ENCODE measurements at places on chromosomes 1 and 21.

DNA sequence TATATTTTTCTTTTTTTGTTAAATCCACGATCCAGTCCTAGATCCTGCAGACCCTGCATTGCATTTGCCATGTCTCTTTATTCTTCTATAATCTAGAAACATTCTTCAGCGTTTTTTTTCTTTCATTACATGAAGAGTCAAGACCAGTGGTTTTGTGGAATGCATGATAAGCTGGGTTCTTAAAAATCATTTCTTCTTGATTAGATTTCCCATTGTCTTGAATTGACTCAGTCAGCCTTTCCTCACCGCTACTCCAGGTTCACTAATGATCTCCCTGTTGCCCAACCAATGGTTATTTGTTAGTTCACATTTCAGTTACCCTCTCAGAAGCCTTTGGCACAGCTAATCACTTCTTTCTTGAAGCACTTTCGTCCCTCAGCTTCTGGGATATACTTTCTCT is 25.2 kb downstream of the CHD1L start:
- no peak for DNase-seq

DNA sequence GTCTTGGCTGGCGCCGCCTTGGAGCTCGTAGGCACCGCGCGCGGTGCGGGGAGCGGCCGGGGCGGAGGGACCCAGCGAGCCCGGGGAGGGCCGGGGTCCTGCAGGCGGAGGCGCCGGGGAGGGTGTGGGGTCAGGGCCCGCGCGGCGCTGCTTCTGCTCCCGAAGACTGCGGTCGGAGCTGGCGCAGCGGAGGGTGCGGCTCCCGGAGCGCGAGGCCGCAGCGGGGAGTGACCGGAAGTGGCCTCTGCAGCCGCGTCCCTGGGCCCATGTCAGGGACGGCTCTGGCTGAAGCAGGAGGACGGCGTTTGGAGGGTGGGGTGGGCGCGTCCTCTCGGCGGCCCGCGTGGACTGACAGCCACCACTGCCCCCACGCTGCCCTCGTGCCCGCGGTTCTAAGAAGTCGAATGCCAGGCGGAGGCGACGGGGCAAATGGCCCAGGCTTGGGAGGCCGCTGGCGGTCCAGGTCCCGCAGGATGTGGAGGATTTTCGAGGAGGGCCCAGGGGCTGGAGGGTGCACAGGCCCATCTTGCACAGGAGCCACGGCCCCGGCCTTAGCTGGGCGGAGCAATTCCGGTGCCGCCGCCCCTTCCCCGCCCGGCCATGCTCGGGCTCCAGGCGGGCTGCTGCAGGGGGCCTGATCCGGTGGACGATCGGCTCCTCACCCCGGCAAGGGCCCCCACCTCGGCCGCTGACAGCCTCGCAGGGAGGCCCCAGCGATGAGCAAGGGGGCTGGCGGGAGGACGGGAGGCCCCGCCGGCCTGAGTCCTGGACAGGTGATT is 7.7 kb upstream of the ZNF669 start:
- peak; percentile 83 for DNase-seq

DNA sequence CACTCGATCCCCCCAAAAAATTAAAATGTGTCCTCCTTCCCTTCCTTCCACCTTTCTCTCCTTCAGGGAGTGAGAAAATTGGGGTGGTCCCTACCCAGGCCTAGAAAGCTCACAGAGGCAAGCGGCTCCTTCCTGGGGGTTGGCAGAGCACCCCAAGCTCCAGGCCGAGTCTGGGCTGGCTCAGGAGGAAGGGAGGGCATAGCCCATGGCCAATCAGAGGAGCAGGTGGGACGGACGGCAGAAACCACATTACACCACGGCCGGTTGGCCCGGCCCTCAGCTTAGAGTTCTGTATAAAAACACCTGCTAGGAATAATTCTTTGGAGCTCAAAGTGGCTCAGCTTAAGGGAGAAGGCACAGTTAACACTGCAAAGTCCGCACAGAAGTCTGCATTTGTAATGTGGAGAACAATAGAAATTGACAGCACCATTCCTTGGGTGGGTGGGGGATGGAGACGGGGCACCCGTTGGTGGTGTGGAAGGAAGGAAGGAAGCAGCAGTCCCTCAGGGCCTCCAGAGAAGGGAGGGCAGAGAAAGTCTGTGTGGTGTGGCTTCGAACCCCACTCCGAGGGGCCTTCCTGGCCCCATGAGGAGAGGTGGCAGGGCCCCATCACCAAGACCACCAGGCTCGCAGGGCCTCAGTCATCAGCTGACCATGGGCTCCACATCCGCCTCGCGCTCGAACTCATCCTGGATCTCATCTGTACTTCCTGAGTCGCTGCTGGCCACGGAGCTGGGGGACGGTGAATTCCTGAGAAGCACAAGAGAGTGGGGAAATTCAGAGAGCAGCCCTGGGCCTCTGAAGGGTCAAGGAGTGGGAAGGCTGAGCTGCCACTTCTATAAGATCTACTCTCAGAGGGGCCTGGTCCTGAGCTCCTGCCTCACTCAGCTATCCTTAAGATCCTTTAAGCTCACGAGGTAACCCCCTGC is 5.8 kb upstream of the ALDH4A1 start:
- no peak for DNase-seq

DNA sequence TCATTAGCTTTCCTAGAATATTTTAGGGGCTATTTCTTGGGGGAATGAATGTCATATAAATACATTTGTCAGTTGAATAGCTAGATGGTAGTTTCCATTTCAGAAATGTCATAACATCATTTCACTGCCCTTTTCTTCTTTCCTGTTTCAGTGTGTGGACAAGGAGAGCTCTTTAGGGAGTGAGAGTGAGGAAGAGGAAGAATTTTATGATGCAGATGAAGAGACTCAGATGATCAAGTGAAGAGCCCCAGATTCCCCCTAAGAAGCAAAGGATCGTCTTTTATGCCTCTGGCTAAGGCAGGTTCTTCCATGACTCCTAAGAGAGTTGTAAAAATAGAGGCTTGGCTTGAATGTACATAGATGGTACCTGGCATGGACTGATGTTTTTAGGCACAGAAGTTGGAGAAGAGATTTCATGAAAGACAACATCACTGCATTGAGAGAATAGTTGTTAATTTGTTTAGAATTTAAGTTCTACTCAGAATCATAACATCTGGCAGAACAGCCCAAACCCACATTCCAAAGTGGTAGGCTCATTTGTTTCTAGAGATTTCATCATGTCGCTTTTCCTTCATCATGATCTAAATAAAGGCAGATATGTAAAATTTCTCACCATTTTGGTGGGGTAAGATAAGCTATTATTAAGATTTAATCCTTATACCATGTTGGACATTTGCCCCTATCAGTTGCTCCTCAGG is 44.2 kb upstream of the MAB21L3 start:
- DNase-seq, result no peak

GRCh38 chr1:3012456-3013291 is 8.6 kb upstream of the ACTRT2 start:
- DNase-seq, result peak; percentile 70

- peak; percentile 76 for DNase-seq
Observed at GRCh38 chr1:36155408-36156328, at the start of gene MAP7D1. TSS of gene MAP7D1 (plus strand) at chr1:36156160. CDS start at chr1:36156418, 258 bp downstream.

GRCh38 chr1:110059133-110059863 is 11.2 kb downstream of the ALX3 start:
- DNase-seq, result no peak

- DNase-seq, result no peak
Observed at GRCh38 chr1:84410328-84411095, 12.2 kb downstream of the DNASE2B start.

- DNase-seq, result peak; percentile 90
Observed at GRCh38 chr1:74964508-74965102, 169.6 kb upstream of the LHX8 start.

GRCh38 chr1:225508538-225509375 is 80.9 kb upstream of the LBR start:
- DNase-seq, result no peak

- no peak for DNase-seq
Observed at GRCh38 chr1:166378805-166379204, 212.0 kb upstream of the FAM78B start.

DNA sequence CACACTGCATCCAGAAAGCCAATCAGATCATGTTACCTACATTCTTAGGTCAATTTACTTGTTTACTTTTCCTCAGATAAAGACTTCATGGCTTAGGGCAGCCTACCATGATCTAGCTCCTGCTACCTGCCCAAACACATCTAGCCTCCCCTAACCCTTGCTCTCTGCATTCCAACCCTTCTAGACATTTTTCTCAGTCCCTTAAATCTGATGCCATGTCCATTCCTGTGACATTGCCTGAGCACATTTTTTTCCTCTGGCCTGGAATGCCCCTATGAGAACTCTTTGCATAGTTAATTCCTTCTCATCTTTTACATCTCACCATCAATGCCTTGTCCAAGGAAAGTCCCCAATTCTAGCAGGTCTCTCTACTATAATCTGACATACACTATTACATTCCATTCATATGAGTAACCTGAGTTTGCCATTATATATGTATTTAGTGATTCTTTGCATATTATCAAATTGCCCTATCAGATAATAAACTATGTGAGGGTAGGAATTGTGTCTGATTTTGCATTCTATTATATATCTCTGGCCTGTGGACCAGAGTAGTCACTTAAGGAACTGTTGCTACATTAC is 166.9 kb downstream of the COL11A1 start:
- no peak for DNase-seq

DNA sequence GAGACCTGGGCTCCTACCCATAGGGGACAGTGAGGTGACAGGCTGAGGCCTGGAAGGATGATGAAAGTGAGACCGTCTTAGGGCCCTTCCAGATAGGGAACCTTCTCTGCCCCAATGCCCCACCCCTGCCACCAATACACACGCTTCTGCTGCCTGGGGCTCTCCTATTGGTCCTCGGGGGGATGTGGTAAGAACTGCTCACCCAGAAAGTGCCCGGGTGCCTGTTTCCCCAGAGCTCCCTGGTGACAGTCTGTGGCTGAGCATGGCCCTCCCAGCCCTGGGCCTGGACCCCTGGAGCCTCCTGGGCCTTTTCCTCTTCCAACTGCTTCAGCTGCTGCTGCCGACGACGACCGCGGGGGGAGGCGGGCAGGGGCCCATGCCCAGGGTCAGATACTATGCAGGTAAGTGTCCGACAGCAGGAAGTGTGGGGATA is 948 bp downstream of the SEMA4A start:
- no peak for DNase-seq

DNA sequence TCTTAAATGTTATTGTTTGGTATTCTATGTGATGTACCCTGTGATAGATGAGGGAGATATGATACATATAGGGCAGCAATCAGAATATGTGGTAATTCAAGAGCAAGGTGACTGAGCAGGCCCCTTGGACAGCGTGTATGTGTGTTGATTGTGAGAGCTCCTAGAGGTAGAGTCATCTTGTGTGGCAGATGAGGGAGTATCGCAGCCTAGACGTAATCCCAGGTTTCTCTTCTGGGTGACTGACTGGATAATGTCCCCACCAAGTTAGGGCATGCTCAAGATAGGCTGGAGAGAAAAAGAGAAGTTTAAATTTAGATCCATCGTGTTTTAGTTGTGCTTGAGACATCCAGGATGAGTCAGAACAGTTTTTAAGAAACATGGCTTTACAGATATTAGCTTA is 185.3 kb downstream of the ZP4 start:
- DNase-seq, result no peak

GRCh38 chr1:113783254-113784103 is 24.2 kb upstream of the PHTF1 start:
- no peak for DNase-seq

DNA sequence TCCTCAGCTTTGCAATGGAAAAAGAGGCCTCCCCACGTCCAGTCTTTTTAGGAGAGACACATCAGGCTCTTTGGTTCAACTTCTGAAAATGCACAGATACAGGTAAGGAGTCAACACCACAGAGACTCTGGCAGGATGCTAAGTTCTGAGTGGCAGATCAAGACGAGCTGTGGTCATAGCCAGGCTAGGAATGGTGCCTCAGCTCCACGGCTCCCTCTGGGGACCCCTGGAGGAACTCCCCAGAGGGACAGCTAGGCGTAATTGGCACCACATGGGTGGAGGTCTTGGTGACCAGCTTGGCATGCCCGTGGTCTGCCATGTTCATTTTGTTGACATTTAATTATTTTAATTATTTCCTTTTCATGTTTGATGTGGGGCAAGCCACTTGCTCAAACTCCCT is 206.1 kb downstream of the KAZN start:
- DNase-seq, result peak; percentile 45

GRCh38 chr1:244665771-244666217 is 12.9 kb downstream of the DESI2 start:
- no peak for DNase-seq

DNA sequence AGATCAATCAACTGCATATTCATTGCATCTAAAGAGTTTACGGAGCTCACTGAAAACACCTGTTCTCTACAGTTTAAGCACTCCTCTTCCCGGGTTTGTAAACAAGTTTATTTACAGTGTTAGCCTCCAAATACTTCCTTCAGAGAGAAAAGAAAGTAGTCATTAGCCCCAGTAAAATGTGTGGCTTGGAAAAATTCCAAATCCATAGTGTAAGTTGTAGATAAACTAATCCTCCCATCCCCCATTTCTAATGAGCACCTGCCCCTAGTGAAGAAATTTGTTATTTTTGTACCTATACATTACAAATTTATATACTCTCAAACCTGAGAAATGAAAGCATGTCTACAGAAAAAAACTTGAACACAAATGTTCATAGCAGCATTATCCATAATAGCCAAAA is 21.9 kb downstream of the PUM1 start:
- DNase-seq, result no peak

DNA sequence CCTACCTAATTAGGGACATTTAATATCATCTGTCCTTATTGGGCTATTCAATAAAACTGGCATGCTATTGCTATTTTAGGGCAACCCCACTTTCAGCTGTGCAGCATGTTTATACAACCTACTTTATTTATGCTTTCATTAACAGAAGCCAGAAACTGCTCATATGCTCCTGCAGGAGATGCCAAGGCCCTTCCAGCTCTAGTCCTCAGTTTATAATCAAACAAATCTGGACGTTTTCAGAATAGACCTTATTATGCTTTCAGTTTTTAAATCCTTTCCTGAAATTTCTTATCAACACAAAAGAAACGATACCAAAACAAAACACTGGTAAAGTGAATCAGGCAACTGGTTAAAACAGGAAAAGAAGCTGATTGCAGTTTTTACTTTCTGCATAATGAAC is 53.2 kb downstream of the PTGS2 start:
- DNase-seq, result no peak

- no peak for DNase-seq
Observed at GRCh38 chr1:226397011-226397926, 10.6 kb downstream of the PARP1 start.

DNA sequence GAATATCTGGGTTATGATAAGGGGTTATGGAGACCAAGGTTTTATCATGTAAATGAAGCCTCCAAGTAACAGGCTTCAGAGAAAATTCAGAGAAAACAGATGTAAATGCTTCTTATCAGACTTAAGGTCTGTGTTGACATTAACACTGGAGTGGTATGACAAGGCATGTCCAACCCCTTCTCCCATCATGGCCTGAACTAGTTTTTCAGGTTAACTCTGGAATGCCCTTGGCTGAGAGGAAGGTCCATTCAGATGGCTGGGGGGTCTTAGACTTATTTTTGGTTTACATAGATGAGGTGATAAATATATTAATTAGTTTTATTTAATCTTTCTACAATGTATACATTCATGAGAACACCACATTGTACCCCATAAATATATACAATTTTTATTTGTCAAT is 399.6 kb downstream of the TBX15 start:
- DNase-seq, result no peak

- DNase-seq, result no peak
Observed at GRCh38 chr1:164524810-164525209, 34.2 kb upstream of the PBX1 start.

- DNase-seq, result no peak
Observed at GRCh38 chr1:224559981-224560728, 56.0 kb upstream of the CNIH3 start.

Data from WERI-Rb-1 (cell line).